Gastrocnemius medialis (tissue), 4 donors: ENCODE measurements at places on chromosomes 1 and 21. TPM values are rescaled to one million over a fixed set of nuclear protein-coding genes. Genes with fewer than 3 reads are reported as not detected.

- no peak for DNase-seq
Measured at GRCh38 chr1:6723621-6724428, 22.2 kb upstream of the DNAJC11 start.

- DNase-seq, result no peak
Measured at GRCh38 chr1:118147522-118147921, 37.5 kb downstream of the SPAG17 start.

Gene GREM2
- 0.10 TPM for total RNA-seq

Gene ANKRD34A
- total RNA-seq, result 3.3 TPM

Gene KIAA0040
- 17.5 TPM for total RNA-seq

Gene SYCP1
- total RNA-seq, result not detected

Gene CACNA1S
- 78.5 TPM for total RNA-seq
